ENCODE measurements at places on chromosomes 7 and 10. TPM values are rescaled to one million over a fixed set of nuclear protein-coding genes. Genes with fewer than 3 reads are reported as not detected.

ACSM6 gene
- total RNA-seq: not detected

PPP2R2D gene
- total RNA-seq: 33.2 TPM

ICA1 gene
- total RNA-seq: 6.4 TPM

ZNF800 gene
- 8.5 TPM for total RNA-seq

SCART1 gene
- 0.47 TPM for total RNA-seq

TSPAN12 gene
- 13.3 TPM for total RNA-seq

CTNNA3 gene
- 0.02 TPM for total RNA-seq

ASAH2 gene
- 0.31 TPM for total RNA-seq

ANKRD1 gene
- 6.0 TPM for total RNA-seq
